Urinary bladder (tissue), 4 donors: ENCODE measurements at places on chromosomes 13 and 19. TPM values are rescaled to one million over a fixed set of nuclear protein-coding genes. Genes with fewer than 3 reads are reported as not detected.

DNA sequence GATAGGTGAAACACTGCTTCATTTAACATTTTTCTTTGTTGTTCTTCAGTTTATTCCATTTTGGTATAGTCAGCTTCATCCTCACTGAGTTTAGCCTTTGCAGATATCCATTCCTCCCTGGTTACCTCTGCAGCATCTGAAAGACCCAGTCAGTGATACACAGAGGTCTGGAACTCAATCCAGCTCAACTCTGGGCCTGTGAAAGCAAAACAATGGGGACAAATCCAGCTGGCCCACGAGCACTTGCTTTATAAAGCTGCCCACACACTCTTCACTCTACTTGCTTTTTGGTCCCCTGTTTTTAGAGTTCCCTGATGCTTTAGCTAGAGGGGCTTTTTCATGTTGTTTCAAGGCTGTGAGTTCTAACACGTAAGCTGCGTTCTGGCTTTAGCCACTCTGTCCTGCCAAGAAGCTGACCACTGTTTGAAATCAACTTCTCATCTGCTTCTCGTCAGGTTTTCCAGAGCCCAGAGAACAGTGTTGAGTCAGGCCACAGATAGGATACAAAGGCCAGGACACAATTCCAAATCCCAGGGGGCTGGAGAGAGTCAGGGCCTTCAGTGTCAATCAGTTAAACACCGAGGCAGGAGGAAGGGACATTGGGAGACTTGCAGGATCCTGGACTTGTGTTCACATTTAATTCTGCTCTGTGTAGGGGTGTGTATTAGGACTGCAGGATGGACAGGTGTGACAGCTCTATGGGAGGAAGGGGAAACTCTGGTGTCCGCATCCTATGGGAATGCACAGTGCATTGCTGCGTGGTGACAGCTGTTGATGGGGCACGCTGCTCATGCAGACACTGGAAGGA, 83.5 kb upstream of the RNF113B start:
- no peak for DNase-seq

DNA sequence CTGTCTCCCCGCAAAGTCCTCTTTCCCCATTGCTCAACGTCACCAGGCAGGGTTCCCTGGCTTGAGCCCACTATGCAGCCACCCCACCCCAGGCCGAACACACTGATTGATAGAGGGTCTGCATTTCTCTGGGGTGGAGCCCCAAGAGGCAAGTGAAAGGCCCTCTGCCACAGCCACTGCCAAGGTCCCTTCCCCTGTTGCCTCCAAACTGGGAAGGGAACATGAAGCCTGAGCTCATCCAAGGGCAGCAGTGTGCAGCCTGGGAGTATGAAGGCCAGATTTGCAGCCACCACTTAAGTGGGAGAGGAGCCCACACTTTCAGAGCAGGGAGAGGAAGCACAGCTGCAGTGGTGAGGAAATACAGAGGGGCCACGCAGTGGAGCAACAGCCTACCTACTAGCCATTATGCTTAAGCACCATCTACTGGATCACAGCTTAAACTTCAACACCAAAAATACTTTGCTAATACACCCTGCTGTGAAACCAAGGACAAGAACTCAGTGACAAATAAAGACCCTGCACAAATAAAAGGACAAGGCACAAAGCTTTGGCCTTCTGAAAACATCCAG, 48.6 kb downstream of the UBL3 start:
- DNase-seq, result no peak

DNA sequence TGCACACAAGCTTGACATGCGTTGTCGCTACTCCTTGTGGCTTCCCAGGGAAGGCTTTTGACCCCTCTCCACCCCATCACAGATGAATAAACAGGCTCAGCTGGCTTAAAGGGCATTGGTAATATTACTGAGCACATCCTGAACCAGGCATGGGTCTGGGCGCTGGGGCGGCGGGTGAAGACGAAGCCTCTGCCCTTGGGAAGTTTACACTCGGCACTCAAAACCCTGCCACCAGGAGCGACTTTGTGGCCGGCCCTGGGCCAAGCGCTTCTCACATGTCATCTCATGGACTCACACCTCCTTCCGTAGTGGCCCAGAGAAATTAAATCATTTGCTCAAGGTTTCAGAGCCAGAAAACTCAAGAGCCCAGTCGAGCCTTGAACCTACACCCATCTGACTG, 32.6 kb upstream of the ASF1B start:
- no peak for DNase-seq

- DNase-seq, result no peak
Measured at GRCh38 chr13:38850868-38851626, 139.6 kb downstream of the STOML3 start.

DNA sequence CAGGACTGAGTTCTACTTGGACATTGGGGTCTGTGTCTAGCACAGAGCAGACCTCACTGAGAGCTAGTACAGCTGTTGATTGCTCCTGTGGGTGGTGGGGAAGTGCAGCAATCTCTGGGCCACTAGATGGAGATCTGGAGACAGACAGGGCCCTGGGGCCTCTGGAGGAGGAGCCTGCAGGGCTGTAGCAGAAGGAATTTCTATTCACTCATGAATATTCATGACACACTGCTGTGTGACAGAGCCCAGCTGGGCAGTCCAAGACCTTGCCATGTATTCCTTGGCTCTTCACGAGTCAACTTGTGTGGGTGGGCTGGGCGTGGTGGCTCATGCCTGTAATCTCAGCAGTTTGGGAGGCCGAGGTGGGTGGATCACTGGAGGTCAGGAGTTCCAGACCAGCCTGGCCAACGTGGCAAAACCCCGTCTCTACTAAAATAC, 37.5 kb downstream of the SUGP2 start:
- peak; percentile 28 for DNase-seq

- DNase-seq, result no peak
Measured at GRCh38 chr19:18435842-18436670, 1.9 kb downstream of the ISYNA1 start.

DNA sequence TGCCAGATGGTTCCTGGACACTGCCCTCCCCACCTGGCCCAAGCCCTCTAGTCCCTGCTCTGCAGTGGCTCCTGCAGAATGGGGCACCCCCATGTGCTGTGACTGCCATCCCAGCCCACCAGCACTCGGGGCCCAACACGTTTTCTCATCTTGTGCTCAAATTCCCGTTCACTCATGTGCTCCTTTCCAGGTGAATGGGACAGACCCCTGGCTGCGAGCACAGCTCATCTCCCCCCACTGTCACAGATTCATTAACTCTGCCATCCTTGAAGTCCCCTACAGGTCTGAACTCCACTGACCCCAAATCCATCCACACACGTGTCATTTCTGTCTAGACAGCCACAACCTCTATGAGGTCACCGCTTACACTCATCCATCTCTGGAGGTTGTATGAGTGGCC, 23.6 kb downstream of the TUBA3C start:
- DNase-seq, result no peak

DNA sequence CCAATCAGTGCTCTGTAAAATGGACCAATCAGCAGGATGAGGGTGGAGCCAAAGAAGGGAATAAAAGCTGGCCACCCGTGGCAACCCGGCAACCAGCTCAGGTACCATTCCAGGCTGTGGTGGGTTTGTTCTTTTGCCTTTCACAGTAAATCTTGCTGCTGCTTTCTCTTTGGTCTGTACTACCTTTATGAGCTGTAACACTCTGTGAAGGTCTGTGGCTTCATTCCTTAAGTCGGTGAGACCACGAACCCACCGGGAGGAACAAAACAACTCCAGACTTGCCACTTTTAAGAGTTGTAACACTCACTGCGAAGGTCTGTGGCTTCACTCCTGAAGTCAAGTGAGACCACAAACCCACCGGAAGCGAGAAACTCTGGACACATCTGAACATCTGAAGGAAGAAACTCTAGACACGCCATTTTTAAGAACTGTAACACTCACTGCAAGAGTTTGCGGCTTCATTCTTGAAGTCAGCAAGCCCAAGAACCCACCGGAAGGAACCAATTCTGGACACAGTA, 16.5 kb upstream of the SPACA6 start:
- DNase-seq, result no peak

DNA sequence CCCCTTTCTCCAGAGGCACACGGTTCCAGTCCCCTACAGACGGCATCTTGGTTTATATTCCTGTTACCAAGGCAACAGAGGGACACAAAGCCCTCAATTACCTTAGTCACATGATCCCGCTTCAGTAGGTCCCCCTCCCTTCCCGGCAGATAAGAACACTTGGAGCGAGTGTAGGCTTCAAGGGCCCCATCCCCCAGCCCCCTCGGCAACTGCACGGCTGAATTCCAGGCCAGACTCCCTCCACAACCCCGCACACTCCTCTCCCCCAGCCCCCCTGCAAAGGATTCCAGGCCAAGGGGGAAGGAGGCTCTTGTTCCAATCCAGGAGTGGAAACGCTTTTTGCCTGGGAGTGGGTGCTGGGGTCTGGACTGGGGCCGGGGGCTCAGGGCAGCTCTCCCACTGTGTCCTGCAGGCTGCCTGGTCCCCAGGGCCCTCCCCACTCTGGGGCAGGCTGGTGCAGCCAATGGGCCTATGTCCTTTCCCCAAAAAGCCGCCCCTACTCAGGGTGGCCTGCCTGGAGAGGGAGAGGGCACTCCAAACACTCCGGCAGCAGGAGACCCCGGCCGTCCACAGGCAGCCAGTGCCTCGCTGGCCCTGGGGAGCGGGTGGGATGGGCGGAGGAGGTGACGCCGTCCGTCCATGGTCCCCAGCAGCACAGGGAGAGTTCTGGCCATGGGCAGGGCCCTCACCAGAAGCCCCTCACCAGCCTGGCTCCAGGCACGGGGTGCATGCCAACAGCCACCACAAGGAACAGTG, 62.6 kb downstream of the MLLT1 start:
- peak; percentile 91 for DNase-seq

DNA sequence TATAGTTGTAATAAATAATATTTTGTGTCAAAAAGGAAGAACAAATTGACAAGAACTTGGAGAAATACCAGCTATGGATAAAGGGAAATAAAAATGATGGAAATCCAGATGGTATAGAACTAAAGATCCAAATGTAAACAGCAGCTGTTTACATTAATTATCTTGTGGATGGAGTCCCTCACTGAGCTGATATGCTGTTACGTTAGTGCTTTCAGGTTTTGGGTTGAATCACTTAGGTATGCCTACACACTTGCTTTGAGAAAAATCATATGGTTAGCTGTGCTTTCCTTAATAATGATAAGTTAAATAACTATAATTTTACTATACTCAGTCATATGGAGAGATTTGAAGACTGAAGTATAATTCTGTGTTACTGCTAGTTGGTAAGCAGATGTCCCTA, 27.7 kb downstream of the WASF3 start:
- DNase-seq, result no peak

- no peak for DNase-seq
Measured at GRCh38 chr13:51067210-51067701, 43.8 kb downstream of the C13orf42 start.

DNA sequence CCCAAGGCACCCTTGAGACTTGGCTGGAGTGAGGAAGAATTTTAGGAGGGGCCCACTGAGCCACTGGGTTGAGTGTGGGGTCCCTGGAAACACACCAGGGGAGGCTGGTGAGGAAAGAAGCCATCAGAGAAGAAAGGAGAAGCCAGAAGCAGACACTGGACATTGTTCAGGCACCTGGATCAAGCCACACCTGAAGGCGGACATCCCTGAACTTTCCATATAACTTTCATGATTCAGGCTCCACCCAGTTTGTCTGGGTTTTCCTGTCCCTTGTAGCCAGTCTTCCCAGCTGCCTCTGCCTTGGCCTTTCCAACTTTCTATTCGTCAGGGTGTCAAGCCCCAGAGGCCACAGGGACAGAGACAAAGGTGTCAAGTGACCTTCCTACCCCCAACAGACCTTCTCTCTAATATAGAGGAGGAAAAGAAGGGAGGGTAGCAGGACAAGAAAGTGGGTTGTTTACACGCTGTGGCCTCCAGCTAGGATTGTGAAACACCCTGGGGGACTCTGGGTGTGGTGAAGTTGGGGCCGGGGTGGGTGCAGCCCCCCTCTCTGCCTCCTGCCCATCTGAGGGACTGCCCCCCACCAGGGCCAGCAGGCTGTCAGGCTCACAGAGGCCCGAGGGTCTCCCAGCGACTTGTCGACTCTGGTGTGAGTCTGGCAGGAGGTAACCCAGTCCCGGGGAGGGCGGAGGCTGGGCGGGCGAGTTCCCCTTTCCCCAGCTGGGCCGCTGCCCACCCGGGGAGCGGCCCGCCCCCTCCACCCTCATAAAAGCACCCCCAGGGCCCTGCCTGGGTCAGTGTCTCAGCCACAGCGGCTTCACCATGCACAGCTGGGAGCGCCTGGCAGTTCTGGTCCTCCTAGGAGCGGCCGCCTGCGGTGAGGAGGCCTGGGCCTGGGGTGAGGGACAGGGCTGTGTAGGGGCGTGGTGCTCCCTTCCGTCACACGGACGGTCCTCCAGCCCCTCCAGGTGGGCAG, at the start of gene CFD:
CFD (plus strand) TSS at position 797 of the 976 bp plus-strand sequence; CDS start at position 823, 26 bp downstream.
- DNase-seq, result no peak

DNA sequence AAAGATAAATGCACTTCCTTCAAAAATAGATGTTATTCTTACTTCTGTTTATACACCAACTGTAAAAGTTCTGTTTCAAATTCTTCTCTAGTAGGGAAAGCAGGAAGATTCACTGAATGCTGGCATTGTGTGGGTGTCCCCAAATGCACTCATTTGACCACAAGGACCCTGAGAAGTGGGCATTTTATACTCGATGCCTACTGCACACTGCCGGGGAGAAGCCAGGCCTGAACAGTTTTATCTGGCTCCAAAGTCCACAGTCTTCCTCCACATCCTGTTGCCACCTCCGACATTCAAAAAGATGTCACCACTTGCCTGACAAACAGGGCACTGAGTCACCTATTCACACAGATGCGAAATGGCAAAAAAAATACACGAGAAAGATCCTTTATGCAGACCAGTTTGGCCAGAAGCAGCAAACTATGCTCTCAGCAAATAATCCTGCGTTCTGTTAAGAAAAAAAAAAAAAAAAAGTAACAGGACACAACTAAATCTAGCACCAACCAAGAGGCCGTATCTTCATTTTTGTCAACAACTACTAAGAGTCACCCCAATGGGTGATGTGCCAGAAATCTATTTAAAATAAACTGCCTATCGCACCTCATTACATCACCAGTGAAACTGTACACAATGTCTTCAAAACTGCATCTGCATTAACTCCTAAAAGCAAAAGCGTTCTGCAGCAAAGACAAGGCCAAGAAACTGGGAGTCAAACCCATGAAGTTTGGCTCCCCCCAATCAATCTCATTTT, 6.2 kb downstream of the ZC3H4 start:
- DNase-seq, result no peak

GRCh38 chr19:4539693-4540581, at the start of gene LRG1:
Gene LRG1 (minus strand): TSS chr19:4540036. CDS start chr19:4540013, 23 bp downstream.
- no peak for DNase-seq

- no peak for DNase-seq
Measured at GRCh38 chr13:60012488-60012887, 151.2 kb downstream of the DIAPH3 start.

HPN gene
- total RNA-seq, result not detected

FFAR2 gene
- 0.69 TPM for total RNA-seq

- DNase-seq, result no peak
Measured at GRCh38 chr13:42047561-42048341, 697 bp upstream of the DGKH start.

DNA sequence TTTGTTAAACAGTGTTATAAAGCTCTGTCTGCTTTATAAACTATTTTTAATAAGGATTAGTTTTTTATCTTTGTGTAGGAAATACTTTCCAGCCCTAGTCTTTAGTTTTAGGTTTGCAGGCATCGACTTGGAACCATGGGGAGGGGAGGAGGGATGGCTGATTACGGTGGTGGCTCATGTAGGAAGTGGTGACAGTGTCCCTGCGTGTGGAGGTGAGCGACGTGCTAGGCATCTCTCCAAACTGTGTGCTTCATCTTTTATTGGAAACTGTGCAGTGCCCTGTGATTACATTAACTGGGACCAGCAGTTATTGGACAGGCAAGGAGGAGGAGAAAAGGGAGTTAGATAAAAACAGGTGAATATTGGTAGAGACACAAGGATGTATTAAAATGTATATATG, 203.8 kb downstream of the ATP8A2 start:
- no peak for DNase-seq
